NCI-H2081 (cell line): ENCODE measurements at places on chromosomes 16 and 17.
A peak's percentile ranks its signal among the peaks of the same experiment; 100 is the strongest.

DNA sequence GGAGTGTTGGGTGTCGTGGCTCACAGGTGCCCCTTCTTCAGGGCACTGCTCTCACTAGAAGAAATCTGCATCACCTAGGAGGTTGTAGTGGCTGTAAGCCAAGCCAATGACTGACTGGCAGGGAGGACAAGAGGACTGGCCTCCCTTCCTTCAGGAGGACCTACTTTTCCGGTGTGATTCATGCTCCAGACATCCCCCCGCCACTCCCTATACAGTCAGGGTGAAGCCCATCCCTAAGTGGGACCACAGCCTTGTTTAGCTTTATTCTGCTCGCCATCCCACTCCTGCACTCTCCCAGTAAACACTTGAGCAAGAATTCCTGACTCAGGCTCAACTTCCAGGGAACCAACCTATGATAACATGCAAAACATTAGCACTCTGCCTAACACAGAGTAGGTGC is 67.0 kb downstream of the PLCG2 start:
- no peak for DNase-seq

GRCh38 chr16:11743308-11744074 is 834 bp upstream of the TXNDC11 start:
- no peak for DNase-seq

GRCh38 chr16:5412731-5413130 is 315.1 kb upstream of the EEF2KMT start:
- no peak for DNase-seq

GRCh38 chr16:11328172-11329070 is 16.8 kb upstream of the RMI2 start:
- DNase-seq, result no peak

DNA sequence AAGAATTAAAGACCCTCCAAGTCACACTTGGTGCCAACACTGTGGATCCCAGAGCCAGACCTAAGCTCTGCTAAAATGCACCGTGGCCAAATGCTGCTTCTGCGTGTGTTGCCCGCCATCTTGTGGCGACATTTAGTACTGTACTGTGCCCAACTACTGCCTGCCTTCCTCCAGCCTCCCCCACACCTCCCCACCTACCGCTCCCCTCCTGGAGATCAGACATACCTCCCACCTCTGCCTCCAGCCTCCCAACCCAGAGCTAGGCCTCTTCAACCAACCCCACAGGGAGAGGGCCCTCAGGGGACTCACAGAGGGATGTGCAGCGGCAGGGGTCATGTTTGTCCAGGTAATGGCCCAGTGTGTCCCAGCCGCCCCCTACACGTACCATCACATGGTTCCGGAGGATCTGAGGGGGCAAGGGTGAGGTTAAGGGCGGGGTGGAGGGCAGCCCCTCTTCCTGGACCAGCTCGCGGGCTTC is 5.5 kb downstream of the GAS2L2 start:
- DNase-seq, result peak; percentile 74

- DNase-seq, result no peak
Observed at GRCh38 chr16:77995843-77996455, 26.4 kb upstream of the CLEC3A start.

- no peak for DNase-seq
Observed at GRCh38 chr17:74749279-74750038, 1.0 kb downstream of the NHERF1 start.

GRCh38 chr17:58279736-58280479 is 827 bp downstream of the MPO start:
- DNase-seq, result no peak

- DNase-seq, result peak; percentile 93
Observed at GRCh38 chr17:17403899-17404576, 72.8 kb upstream of the MED9 start.

DNA sequence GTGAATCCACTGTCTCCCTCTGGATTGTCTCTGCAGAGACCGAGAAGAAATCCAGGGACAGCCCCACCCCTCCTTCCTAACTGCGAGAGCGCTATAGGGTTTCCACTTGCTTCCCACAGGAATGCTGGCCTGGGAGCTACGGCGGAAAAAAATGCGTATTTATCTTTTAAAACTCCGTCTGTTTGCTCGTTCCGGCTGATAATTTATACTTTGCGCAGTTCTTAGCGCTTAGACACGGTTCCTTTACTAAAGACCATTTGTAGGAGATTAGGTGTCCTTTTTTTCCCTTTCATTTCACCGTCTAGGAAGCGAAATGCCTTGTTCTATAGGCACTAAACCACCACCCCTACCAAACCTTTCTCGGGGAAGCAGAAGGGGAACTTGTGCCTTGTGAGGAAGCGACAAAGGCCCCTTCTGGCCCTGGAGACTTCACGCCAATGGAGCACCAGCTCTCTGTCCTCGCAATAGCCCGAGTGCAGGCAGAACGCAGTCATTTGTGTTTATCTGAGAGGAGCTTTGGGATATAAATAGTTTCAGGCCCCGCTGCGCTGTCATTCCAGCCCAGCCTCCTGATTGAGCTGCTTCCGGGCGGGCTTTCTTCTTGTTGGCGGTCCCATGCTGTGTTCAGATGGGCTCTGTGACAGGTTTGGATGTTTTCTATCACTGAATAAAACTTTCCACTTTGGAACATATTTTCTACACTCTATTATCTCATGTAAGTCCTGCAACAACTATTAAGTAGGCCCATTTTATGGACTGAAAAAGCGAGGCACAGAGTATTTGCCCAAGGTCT is 791 bp upstream of the SUPT4H1 start:
- peak; percentile 39 for DNase-seq

GRCh38 chr17:16880843-16881230 is 91.1 kb downstream of the TNFRSF13B start:
- DNase-seq, result no peak
